ENCODE measurements at places on chromosomes 2 and 18.

- no peak for DNase-seq
Observed at GRCh38 chr2:7060156-7060555, 142.9 kb downstream of the RNF144A start.

GRCh38 chr2:44358503-44358902 is 2.8 kb downstream of the PREPL start:
- DNase-seq, result peak; percentile 13

DNA sequence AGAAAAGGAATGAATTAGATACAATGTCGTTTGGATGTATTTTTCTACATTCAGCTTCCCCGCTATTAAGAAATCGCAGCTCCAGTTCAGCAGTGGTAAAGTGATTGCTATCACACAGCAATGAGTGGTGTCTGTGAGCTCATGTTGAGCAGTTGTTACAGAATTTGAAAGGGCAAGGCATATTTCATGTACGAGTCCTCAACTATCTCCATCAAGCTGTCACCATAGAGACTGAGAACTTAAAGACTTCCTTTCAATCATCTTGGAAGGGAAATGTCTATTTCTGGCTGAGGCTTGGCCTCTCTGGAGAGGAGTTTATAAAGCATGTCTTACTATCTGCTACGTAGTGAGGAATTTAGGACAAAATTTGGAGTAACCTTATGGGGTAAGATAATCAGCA is 24.4 kb upstream of the FAM117B start:
- DNase-seq, result no peak

GRCh38 chr2:96888072-96889011 is 18.5 kb upstream of the SEMA4C start:
- no peak for DNase-seq

- no peak for DNase-seq
Observed at GRCh38 chr2:11234309-11234708, 79.0 kb downstream of the SLC66A3 start.

DNA sequence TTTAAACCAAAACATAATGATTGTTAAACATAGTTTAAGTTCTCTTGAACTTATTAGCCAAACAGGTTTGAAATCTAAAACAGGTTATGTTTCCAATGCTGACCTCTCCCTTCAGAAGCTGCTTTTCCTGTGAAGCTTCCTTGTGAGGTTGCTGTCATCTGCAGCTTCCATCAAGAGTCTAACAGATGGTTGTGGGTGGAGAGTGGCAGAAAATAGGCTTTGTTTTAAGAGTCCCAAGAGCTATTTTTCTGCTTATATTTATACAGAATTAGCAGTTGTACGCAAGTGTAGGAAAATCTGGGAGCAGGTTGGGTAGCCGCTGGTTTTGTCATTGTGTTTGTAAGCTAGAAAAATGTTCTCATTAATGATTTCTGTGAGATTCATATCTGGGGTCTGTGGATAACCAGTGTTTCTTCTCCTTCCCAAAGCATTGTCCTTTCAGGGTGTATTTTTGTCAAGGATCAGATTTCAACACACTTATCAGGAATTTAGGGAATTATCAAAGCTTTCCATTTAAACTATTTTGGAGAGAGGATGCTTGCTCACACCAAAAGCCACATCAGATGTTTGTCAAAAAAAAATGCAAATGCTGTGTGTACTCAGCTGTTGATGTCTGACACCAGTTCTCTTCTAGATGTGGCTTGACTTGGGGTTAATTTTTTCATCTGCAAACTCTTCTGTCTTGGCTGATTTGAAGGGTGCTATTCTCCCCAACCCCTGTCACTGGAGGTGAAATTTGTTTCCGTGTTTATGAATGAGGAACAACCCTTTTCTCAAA is 78.1 kb upstream of the KIF5C start:
- no peak for DNase-seq

DNA sequence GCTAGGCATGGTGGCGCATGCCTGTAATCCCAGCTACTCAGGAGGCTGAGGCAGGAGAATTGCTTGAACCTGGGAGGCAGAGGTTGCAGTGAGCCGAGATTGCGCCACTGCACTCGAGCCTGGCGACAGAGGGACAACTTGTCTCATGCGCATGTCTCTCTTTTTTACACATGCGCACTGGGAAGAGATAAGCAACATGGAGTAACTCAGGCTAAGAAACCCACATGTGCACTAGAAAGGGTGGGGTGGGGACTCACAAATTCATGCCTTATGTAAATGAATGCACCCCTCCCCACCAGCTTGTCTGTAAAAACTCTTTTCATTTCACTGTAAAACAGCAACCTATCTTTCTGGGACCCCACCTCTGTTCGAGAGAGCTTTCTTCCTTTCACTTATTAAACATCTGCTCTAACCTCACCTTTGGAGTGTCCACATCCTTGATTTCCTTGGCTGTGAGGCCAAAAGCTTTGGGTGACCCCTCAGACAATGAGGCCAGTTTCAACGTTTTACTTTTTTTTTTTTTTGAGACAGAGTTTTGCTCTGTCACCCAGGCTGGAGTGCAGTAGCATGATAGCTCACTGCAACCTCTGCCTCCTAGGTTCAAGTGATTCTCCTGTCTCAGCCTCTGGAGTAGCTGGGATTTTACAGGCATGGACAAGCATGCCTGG is 91.6 kb upstream of the RMP24 start:
- DNase-seq, result no peak

GRCh38 chr2:162293122-162293786 is 25.2 kb downstream of the IFIH1 start:
- no peak for DNase-seq

GRCh38 chr2:217489145-217489960 is 513.4 kb downstream of the TNS1 start:
- DNase-seq, result no peak

GRCh38 chr2:49222975-49223528 is 68.7 kb upstream of the FSHR start:
- DNase-seq, result no peak

DNA sequence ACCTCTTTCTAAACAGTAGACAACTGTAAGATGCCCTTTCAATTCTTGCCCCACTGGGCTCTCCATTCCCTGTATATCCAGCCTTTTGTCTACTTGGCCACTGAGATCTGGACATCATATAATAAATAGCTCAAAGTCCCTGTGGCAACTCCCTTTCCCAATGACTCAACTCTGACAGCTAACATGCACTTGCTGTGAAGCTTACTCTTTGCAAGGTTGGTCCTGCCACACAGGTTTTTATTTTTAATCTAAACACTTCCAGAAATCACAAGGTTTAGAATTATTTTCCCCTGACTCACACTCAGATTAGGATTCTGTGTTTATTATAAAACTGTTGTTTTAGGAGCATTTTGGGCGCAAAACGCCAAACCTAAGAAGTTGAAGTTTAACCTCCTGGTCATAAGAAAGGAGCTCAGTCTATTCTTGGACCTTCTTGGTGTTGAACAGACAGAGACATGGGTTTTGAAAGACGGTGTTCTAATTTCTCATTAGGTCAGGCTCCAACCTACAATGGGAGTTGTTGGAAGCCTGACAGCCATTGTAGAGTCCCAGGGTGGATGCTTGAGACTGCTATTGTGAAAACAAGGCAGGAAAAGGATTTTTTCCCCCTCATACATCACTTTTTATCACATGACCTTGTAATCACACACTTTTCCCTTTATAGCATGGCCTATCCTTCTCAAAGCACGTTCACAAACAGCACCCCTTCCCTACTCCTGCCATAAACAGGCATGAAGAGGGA is 124.7 kb upstream of the SERPINE2 start:
- DNase-seq, result no peak

GRCh38 chr18:46917803-46918600 is 600 bp downstream of the KATNAL2 start:
- no peak for DNase-seq

GRCh38 chr18:33369711-33370449 is 70.6 kb downstream of the CCDC178 start:
- DNase-seq, result no peak

DNA sequence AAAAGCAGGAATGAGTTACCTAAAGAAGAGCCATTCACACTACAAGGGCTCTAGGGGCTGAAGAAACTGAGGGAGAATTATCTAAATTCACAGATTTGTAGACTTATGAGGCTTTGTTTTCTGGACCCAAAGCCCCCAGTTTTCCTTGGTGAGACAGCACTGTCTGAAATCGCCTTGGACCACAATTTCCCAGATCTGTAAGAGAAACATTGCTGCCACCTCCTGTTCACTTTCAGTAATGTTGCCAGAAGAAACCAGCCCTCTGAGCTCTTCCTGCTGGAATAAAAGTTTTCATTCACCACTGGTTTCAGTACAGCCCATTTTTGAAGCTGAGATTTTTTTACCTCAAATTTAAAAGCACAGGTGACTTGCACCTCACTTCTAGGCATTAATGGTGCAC is 169.2 kb downstream of the CDH20 start:
- no peak for DNase-seq

DNA sequence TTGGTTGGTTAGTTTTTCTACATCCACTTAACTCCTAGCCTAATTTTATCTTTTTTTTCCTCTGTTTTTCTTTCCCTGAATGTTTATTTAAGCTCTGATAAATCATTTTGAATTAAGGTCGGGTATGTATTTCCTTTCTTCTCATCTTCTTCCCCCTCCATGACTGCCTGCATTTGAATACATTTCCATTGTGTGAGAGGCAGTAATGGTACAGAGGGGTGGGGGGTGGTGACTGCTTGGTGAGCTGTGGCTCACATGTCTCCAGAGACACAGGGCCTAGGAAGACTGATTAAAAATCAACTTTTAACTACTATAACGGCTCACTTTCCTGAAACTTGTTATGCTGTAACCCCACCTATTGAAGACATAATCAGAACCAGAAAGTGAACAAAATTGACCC is 58.0 kb downstream of the NEDD4L start:
- no peak for DNase-seq

DNA sequence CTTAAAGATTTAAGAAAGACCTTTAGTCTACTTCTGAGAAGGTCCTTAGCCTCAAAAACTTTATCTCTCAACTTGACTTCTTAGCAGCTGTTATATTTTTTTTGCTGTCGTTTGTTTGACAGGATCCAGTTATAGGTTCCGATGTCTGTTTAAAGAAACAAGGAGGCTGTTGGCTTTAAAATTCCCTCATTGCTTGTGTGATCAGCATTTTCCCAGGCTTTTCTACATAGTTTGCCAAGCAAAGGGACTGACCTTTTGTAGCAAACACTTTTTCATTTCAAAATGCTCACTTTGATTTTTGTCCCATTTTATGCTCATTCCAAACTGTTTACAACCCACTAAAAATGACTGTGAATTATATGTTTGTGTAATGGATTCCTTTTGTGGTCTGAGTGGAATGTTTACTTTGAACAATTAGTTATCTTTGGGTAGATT is 394.9 kb downstream of the ARHGAP15 start:
- DNase-seq, result no peak

DNA sequence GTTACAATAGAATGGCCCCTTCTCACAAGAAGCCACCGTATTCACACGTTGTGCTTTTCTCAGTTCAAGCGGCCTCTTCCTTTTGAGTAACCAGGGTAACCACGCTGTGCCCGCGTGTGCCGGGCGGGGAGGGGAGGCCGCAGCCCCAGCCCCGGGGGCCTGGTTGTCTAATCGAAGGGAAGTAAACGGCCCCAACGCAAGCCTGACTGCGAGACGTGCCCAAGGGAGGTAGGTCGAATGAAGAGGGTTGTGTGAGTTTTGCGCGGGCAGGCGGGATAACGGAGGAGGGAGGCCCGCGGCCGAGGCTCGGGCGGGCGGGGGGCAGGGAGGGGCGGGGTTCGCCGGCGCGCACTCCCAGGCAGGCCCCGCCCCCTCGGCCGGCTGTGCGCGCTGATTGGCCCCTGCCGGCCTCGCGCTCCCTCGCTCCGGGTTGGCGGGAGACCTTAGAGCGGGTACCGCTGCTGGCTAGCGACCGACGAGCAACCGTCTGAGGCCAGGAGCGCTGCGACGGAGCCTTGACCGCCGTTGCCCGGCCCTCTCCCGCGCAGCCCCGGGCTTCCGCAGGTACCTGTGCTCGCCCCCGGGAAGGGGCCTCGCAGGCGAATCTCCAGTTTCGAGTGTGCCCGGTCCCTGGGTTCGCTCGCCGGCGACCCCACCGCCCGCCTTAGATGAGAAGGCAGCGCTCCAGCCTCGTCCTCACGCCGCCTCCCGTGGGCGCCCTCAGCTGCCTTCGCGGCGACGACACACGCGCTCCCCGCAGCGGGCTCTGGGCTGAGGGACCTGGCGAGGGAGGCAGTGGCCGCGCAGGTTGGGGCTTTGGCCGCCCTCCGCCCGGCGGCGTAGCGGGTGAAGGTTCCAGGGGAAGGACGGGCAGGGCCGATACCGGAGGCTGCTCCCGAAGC is at the start of gene SPDYA:
Gene SPDYA (plus strand): TSS at position 451 of the 902 bp plus-strand sequence. CDS start 5,181 bp downstream, outside the sequence.
- DNase-seq, result peak; percentile 75

GRCh38 chr2:106531676-106532214 is 44.6 kb downstream of the CD8B2 start:
- DNase-seq, result no peak

- DNase-seq, result no peak
Observed at GRCh38 chr2:3311601-3312000, 66.0 kb downstream of the EIPR1 start.

DNA sequence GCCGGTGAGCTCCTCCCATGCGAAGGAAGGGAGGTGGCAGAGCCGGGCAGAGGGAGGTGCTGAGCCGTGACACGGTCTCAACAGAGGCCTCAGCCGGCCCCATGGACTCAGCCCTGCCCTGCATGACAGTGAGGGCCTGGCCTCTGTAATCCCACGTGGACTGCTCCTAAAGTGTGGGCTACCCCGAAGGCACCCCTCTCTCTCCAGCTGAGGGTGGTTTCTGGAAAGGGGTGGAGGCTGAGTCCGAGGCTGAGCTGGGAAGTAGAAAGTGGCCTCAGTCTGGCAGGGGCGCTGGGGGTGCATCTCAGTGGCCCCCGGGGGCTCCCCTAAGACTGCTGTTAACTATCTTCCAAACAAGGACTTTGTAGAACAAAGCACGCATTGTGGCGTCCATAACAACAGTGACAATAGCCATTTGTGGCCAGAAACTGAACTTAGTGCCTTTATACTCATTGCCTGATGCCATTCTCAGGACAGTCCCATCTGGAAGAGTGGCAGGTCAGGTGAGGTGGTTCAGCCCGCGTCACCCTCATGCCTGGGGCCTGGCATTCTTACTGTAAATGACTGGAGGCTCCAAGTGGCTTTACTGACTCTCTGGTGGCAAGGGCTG is 192.4 kb downstream of the TWIST2 start:
- DNase-seq, result no peak

DNA sequence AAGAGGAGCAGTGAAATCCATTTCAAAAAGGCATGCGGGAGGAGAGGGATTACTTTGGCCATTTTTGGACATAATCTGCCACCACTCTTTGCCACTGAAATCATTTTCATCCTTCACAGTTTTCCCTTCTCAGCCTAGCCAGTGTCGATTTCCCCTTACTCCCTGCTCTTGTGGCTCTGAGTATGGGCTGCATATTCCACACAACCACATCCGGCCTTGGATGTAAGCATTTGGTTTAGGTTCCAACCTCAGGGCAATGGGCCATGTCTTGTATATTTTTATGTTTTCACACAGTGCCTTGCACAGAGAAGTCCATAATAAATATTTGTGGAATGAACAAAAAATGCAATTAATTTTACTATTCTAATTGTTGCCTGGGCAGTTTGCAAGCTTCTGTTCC is 7.7 kb upstream of the SERPINE2 start:
- DNase-seq, result no peak

- DNase-seq, result no peak
Observed at GRCh38 chr2:84388133-84388532, 70.9 kb downstream of the SUCLG1 start.

All from effector memory CD8-positive, alpha-beta T cell (primary cell).